ENCODE measurements at places on chromosomes 5 and 9.

DNA sequence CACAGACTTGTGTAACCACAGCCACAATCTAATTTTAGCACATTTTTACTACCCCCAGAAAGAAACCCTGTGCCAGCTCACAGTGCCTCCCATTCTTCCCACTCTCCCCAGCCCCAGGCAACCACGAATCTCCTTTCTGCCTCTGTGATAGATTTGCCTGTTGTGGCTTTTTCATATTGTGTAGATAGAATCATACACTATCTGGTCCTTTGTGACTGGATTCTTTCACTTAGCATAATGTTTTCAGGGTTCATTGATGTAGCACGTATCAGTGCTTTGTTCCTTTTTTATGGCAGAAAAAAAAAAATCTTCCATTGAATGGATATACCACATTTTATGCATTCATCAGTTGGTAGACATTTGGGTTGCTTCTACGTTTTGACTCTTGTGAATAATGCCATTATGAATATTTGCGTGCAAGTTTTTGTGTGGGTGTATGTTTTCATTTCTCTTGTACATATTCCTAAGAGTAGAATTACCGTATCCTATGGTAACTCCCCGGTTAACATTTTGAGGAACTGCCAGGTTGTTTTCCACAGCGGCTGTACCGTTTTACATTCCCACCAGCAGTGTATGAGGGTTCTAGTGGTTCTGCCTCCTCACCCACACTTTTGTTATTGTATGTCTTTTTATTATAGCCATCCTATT, 64.5 kb downstream of the RCL1 start:
- DNase-seq: no peak

DNA sequence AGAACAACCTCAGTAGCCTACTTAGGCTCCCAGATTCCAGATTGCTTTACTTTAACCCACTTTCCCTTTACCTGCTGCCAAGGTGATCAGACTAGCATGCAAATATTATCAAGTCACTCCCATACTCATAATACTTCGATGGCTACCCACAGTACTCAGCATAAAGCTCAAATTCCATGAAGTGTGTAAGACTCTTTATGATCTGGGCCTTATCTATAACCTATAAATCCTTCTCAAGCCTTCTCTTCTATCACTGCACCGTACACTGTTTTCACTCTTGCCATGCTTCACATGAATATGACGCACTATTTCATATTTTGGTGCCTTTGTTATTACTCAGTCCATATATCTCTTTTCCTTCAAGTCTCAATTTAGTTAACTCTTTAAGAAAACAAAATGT, 135.2 kb upstream of the TARS1 start:
- no peak for DNase-seq

GRCh38 chr5:55853041-55853670, 2.0 kb downstream of the IL31RA start:
- peak; percentile 28 for DNase-seq

DNA sequence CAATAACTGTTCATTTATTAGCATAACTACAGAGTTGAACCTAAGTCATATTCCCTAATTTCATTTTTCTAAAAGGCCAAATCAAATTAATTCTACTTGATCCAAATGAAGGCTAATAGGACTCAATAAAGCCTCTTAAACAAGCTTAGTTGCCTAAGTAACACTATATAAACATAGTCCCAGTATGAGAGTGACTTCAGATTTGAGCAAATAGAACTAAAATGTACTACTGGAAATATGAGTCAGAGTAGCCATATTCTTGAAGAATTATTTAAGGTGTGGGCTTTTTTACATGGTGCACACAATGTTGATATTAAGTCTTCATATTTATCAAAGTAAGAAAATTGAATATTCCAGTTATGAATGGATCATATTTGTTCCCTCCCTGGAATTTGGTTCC, 872.3 kb downstream of the MAT2B start:
- DNase-seq: no peak

GRCh38 chr5:109100971-109101370, 308.8 kb downstream of the PJA2 start:
- no peak for DNase-seq

- DNase-seq: no peak
Observed at GRCh38 chr9:71306134-71306533, 184.7 kb upstream of the TRPM3 start.

GRCh38 chr5:151156507-151157420, 815 bp downstream of the ANXA6 start:
- DNase-seq: peak; percentile 64

DNA sequence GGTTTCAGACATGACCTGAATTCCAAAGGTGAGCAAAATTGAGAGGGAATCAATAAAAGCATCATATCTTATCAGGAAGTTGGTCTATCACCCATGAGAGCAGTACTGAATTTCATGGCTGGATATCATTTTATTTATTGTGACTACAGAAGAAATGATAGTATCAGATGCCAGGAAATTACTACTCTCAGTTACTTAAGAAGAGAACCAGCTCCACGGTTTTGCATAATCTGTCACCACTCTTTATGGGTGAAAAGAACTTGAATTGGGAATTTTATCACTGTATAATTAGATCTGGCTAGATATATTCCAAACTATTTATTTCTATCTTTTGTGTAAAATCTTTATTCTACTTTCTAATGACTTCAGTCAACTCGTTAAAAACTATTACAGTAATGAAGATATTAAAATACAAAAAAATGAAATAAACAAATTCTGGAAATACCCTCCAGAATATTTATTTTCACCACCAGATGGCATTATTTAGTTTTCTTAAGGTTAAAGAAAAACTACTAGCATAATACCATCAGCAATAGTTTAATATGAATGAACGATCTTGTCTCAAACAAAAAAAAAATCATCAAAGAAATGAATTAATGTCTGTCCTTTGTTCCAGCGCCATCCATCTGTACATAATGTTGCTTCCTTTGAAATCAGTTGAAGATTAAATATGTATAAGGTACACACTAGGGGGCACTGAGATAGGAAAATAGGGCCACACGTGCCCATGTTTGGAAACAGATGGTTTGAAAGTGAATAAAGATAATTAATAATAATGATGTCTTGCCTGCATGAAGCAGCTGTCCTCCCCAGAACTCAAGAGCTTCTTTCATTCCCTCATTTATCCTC, 84.7 kb upstream of the SLCO6A1 start:
- peak; percentile 49 for DNase-seq

DNA sequence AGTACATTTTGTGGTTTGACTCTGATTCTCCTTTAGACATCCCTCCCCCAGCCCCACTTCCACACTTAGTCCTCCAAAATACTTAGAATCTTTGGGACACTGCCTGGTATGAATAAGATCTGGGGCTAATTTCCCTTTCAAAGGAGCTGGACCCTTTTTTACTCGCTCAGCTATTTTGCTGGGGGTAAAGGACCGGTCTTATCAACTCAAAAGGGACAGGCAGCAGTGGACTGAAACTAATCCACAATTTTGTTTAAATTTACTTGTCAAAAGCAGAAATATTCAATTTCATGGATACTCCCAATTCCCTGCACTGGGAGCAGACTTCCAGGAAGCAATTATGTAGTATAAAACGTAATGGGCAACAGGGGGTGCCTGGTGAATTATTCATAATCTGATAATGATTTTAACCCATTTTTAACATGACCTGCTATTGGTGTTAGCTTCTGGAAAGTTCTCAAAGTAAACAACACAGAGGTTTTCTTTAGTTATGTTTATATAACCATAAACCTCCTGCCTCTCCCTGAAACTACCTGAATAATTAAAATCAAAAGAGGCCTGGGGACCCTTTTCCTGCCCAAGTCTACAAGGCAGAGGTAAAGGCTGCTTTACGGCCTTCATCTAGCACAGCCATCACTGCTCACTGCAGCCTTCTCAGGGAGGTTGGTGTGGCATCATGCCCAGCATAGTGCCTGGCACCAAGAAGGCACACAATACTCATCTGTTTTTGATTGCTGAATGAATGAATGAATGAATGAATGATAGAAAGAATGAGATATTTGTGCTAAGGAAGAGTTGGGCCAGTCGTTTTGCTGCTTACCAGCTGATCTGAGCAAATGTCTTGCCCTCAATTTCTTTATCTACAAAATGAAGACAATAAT, 44.2 kb upstream of the GNPDA1 start:
- no peak for DNase-seq

DNA sequence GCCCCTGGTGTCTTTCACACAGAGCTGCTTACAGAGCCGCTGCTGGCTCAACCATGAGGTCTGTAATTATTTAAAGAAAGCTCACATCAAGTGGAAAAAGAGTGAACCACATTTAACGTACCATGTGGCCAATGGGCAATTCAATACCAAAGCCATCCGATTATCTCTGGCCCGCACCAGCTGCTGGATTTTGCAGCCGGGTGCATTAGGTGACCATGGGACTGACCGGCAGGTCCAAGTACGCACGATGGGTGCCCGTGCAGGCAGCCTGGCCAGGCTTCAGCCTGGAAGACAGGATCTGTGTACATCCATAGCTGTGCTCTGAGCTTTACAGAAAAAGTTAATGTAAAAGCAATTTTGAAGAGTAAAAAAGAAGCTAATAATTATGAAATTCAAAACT, 20.5 kb downstream of the PPARGC1B start:
- no peak for DNase-seq

DNA sequence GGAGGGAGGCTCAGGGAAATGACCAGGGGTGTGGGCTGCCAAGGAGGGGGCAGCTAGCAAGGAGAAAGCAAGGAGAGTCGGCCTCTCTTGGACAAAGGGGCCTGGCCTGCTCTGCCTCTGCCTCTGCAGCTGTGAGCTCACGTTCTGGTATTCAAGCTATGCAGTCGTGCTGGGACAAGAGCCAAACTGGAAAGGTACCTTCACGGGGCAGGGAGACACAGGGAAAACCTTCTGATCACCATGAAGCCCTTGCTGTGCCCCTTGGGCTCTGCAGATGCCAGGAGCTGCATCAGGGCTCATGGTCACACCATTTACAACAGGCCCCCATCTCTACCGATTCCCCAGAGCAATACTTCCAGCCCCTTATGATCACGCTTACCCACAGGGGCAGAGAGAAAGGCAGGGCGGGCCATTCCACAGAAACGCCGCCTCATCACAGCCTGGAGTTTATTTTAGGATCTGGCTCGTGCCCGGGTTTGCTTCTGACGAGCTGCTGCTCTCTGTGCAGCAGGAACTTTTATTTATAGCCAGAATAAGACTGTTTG, 63.2 kb downstream of the PRRT1B start:
- peak; percentile 91 for DNase-seq

DNA sequence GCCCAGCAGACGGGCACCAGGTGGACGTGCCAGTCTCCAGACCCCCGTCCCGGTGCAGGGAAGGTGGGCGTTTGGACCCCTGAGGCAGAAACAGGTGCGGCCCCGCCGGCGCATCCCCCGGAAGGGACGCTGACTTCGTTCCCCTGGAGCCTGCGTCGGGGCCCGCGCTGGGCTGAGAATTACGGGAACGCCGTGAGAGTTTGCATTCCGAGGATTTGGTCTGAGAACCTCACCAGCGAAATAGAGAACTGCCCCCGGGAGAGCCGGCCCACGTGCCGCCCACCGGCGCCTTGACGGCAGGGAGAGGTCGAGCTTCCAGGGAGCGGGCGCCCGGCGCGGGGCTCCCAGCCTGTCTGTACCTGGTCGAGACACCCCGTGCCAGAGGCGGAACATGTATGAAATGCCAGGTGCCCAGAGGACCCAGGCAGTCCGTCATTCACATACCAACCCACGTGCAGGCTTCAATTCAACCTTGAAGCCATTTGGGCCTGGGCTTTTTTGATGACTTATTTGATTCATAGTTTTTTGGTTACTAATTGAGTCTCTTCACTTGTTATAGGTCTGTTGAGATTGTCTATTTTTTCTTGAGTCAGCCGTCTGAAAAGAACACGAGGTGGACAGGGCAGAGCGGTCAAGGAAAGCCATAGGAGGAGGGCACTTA, 877 bp upstream of the CAMSAP1 start:
- peak; percentile 34 for DNase-seq

- DNase-seq: peak; percentile 51
Observed at GRCh38 chr9:36603006-36603405, 30.3 kb downstream of the MELK start.

GRCh38 chr9:92486371-92486770, 4.1 kb upstream of the ASPN start:
- DNase-seq: no peak

DNA sequence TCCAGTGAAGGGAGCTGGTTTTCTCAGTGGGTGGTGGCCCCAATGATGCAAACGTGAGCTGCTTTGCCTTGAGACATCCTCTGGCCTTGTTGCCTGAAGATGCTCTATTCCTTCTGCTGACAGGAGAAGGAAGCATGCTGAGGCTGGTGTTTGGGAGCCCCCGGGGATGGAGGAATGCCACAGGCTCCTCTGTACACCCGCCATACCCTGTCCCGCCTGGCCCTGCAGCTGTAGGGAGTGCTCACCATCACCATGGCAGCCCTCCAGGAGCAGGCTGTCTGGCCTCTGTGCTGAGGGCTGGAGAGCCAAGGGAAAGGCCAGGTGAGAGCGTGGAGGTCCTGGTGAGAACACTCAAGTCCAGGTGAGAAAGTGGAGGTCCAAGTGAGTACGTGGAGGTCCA, 134.4 kb downstream of the MRPL36 start:
- no peak for DNase-seq

GRCh38 chr5:40688127-40688761, 8.5 kb downstream of the PTGER4 start:
- DNase-seq: peak; percentile 89

DNA sequence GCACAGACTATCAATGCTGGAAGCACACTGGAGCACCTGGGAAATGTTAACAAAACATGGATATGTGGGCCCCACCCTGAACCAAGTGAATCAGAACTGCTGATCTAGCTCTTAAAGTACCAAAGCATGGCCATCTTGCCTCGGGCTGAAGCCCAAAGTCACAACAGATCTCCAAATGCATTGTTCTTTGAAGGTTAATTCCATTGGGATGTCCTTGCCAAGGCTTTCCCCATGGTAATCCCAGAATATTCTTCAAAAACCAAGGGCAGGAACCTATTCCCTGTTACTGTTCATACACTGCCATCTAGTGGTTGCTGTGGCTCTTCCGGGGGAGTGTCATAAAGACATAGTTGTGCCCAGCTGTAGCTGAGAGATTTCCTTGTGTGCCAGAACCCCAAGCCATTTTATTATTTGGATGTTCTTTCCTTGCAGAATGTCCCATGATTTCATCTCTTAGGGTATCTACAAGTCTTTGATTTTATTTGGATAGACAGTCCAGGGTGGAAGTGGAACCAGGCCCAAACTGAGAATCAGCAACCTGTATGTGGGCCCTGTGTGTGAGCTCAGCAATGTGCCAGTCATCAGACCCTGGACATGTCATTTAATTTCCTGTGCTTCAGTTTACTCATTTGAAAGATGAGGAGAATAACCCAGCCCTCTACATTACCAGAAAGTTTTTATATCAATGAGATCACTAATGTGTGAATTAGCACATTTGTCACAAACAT, 290.0 kb downstream of the ACTL7B start:
- DNase-seq: peak; percentile 92

GRCh38 chr9:38129366-38129765, 60.3 kb upstream of the SHB start:
- DNase-seq: no peak

Measured in ELR (cell line).